Central memory CD4-positive, alpha-beta T cell (primary cell): ENCODE measurements at places on chromosomes 5 and 9.

- no peak for DNase-seq
Observed at GRCh38 chr5:73288803-73289720, 116.1 kb downstream of the TMEM174 start.

GRCh38 chr9:78131969-78132700 lies 100.5 kb upstream of the GNAQ start:
- DNase-seq = no peak

DNA sequence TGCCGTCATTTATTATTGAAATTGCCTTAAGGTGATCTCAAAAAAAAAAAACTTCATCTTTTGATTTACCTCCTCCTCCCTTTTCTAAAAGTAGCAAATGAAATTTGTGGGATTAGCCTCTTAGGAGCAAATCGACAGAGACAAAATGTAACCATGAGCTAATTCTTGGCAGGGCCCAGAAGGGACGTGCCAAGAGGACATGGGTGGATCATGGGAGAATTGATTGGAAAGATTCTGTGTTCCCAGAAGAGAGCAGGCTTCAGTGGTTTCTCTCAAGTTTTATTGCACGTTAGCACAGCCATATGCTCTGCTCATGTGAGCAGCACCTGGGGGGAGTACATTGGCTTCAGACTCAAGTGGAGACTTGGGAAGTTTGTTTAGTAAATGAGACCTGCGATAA lies 394.6 kb downstream of the ELAVL2 start:
- DNase-seq = no peak

GRCh38 chr5:92421196-92421595 lies 1038.1 kb upstream of the ARRDC3 start:
- DNase-seq = no peak

DNA sequence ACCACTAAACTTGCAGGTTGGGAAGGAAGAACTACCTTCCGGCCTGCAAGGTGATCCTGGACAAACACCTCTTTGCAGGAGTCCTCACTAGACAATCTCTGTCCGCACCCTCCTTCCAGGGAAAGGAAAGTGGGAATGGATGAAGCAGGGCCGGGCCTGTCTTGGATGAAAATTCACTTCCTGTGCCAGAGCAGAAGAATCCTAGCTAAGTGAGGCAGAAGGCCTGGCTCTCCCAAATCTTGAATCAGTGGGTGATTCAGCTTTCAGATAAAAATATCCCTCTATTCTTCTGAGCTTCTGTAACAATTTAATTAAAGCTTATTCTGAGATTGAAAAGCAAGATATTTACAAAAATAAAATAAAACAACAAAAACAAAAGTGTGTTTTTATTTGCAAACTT lies 281.9 kb upstream of the TLE4 start:
- DNase-seq = no peak

- DNase-seq = no peak
Observed at GRCh38 chr9:129276486-129277230, 98.6 kb upstream of the IER5L start.

DNA sequence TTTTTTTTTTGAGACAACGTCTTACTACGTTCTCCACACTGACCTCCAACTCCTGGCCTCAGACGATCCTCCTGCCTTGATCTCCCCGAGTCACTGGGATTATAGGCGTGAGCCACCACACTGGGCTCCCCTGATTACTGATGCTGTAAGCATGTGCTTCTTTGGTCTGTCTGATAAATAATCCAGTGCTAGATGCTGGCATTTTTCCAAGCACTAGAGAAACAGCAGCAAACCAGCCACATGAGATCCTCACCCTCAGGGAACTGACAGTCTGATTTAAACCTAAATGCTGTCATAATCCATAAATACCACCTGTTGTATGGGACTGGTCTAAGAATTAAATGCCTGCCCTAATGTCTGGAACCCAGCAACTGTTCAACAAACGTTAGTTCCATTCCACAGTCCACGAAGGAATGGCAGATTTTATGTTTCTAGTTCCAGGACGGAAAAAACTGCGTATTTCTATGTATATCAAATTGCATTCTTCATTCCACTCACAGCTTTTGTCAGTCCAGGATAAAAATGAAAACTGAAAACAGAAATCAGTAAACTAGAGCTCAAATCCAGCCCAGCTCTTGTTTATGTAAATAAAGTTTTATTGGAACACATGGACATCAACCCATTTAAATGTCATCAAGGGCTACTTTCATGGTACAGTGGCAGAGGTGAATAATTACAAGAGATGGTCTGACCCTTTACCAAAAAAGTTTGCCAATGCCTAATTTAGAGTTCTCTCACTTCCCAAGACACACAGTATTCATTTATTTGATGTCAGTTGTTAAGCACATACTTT lies 20.1 kb downstream of the SLC35D2 start:
- DNase-seq = no peak

DNA sequence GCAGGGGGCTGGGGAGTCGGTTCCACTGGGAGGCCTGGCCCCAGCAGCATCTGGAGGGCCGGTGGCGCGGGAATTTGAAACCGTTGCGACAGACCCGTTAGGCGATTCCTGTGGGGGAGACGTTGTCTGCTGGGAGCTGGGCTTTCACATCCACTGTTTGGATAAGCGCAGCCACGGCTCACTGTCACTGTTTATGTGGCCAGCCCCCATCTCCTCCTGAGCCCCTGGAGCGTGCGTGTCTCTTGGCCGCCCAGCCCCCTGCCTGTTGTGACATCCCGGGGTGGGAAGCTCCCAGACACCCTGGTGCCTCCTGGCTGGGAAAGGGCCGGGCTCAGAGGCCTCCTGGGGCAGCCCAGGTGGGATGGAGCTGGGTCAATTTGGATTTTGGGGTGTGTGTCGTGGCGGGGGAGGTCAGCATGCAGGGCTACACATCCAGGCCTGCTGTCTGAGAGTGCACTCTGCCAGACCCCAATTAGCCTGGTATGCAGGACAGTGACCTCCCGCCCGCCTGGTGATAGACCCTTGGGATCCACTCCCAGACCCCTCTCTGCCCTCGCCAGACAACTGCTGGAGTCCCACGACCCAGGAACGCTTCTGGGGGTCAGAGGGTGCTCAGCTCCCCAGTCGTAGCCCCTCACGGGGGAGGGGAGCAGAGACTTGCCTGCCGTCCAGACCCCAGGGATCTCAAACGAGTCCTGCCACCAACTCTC lies 62.0 kb upstream of the RNU6ATAC start:
- DNase-seq = no peak

GRCh38 chr5:61702784-61703183 lies 370.7 kb downstream of the ZSWIM6 start:
- DNase-seq = no peak

DNA sequence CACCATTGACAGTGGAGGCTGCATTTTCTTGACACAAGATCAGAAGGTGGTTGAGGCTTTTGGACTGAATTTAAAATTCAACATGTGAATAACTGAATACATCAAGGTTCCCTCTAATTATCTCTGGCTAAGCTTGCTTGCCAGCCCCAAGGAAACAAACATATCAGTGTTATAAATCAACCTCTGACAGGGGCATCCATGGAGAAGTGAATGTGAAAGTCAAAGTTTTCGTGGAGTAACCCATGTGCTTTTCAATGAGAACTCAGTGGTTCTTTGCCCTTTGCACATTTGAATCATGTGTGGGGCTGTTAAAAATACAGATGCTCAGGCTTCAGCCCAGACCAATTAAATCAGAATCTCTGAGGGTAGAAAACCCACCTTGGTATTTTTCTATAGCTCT lies 128.9 kb downstream of the LRRC70 start:
- no peak for DNase-seq

GRCh38 chr5:65883461-65883860 lies 42.9 kb upstream of the ERBIN start:
- no peak for DNase-seq
